LoVo (cell line): ENCODE measurements at places on chromosomes 2 and 18.

- no peak for DNase-seq
These were observed 772.2 kb downstream of the TRIB2 start for GRCh38 chr2:13488965-13489364.

GRCh38 chr2:229931241-229931640, 8.9 kb downstream of the FBXO36 start:
- DNase-seq = no peak

DNA sequence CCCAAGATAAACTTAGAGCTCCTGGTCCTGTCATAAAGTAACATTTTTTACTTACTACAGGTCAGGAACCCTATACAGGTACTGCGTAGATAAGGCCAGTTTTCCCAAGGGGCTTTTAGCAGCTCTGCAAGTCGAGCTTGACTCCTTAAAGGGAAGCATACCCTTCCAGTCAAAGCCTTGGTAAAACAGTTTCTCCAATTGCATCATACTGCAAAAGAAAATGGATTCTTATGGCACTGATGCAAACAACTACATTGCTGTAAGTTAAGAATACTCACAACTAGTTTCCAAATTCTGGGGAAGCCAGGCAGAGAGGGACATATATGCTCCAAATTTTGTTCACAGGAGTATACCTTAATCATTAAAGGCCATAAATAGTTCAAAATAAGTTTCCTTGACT, 31.0 kb downstream of the MYO3B start:
- DNase-seq = no peak

DNA sequence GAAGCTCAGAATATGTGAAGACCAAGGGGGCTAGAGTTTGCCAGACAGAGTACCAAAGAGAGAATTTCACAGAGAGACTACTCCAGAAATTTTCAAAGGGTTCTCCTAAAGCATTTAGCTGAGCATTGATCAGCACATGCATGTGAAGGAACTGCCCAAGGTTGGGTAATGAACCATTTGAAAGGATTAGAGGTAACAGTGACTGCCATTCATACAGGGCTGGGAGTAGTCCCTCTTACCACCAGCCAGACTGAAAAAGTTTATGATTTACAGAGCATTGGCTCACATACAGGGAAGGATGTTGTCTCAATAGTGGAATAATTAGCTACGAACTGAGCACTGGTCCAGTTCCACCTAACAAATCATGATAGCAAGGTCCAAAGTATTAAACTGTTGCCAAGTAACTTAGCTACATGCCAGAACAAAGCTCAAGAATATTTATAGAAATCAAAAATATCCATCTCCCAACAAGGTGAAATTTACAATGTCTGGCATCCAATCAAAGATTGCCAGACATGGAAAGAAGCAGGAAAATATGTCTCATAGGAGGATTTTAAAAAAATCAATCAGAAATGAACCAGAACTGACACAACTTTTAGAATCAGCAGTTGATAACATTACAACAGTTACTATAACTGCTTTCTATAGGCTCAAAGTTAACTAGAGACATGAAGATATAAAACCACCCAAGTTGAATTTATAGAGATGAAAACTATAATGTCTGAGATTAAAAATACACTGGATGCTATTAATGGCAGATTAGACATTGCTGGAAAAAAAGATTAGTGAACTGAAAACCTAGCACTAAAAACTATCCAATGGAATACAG, 25.7 kb upstream of the RNF103 start:
- DNase-seq = peak; percentile 27

DNA sequence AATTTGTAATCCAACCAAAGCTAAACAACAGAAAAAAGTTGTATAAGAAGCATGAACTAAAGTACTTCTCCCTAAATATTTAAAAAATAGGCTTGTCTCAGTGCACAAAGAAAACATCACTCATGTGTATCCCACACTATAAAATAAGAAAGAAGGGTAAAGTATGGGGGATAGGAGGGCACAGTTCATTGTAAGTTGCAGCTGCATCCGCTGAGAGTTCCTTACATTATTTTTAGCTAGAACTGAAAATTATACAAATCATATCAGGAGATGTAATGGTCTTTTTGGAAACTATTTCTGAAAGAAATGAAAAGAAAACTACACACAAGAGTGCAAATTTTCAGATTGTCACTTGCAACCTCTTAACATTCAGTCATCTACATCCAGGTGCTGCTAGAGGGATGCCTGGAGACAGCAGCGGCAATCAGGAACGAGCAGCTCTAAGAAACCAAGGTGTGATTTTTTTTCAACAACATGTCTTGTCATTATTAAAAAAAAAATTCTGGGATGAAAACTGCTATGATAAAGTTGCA, 273.6 kb downstream of the ASXL3 start:
- no peak for DNase-seq

- DNase-seq = no peak
These were observed 733.7 kb upstream of the FAM98A start for GRCh38 chr2:34332813-34333212.

GRCh38 chr18:62450546-62451410, 72.0 kb upstream of the ZCCHC2 start:
- DNase-seq = peak; percentile 85

GRCh38 chr2:77746780-77747179, 224.6 kb upstream of the LRRTM4 start:
- DNase-seq = no peak

DNA sequence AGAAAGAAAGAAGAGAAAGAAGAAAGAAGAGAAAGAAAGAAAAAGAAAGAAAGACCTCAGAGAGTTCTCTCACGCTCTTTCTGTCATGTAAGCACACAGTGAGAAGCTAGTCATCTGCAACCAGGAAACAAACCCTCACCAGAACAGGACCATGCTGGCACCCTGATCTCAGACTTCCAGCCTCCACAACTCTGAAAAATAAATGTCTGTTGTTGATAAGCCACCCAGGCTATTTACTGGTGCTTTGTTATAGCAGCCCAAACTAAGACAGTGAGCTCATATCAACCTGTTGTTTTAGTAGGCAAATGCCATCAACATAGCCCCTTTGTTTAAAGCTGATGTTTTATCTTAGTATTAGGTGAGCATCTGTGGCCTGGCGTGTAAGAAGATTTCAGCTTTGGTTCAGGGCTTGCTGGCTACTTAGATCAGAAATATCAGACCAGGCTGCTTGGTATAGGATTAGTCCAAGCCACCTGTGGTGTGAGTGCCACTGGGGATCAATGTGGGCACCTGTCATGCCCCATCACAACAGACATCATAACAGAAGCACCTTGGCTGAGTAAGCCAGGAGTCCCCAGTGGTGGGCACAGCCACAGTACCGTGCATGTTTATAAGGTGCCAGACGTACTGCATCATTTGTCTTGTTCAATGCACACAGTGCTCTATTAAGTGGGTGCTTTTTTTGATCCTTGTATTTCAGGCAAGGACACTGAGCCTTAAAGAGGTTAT, 94.4 kb downstream of the LBH start:
- no peak for DNase-seq

- DNase-seq = no peak
These were observed 606 bp downstream of the AGBL5 start for GRCh38 chr2:27051902-27052645.

- no peak for DNase-seq
These were observed 1237.5 kb upstream of the GYPC start for GRCh38 chr2:125418483-125418882.

DNA sequence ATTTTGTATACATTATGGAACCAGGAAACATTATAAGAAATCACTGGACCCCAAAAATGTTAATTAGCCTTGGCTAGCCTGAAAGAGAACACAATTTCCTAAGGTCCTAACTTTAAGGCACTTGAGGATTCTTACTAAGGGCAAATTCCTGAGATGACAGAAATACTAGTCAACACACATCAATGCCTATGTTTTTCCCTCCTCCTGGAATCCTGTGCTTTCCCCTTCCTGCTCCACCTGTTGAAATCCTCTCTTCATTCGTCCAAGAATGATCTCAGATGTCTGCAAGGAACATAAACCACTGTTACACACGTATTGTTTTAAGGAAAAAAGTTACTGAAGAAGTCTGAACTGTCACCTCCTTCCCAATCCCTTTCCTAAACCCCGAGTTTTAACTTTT, 21.2 kb upstream of the DARS1 start:
- DNase-seq = no peak

GRCh38 chr2:238021327-238021726, 39.5 kb upstream of the SCLY start:
- DNase-seq = no peak

DNA sequence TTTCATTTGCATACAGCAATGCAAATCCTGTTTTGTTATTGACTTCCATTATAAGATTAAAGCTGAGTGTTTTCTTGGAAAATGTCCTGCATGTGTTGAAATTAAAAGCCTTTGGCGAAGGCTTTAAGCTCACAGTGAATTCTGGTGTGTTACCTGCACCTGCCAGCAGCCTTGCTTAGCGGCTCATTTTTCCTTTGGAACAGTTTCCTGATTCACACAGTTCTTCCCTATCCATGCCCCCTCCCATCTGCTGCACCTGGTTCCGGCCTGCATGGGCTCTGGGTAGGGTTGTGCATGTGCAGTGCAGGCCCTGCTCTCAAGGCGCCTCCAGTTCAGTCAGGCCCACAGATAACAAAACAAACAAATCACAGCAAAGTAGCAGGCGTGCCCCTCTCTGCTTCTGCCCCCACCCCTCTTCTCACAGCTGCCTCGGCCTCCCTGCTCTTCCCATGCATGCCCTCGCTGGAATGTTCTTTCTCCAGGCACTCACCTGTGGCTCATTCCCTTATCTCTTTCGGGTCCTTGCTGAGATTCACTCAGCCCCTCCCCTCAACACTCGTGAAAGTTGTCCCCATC, 15.8 kb downstream of the MTCL1 start:
- no peak for DNase-seq

DNA sequence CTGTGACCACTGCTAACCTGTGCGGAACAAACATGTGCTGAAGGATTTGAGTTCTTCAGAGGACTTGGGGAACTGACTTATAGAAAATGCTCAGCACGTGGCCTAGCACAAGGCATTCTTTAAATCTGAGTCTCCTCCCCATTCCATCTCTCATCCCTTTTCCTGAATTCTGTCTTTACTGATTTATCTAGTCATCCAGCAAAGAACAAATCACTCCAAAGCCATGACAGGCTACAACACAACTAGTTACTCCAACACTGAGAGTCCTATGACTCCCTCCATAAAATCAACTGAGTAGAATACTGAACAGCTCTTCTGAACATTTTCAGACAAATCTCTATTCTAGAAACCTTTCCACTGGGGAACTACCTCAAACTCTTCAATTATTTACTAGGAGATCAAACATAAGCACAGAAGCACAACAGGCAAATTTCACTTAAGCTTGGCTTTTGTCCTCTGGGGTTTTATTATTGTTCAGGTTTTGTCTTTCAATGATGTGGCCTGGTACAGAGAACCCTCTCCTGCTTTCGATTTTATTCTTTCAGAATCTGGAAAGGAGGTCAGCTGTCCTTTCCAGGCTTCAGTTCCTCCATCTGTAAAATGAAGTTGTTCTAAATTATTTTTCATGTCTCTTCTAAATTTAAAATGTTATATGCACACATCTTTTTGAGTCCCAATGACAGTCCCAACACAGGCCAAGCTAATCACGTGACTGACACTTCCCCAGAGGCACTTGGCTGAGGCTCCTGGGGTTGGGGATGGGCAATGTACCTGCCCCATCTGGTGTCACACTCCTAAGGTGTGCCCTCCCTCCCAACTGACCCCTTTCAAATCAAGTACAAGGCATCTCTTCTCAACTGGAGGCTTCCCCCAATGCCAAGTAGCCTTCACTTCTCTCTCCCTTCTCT, 31.8 kb downstream of the RNU4ATAC start:
- DNase-seq = no peak
